ENCODE measurements at places on chromosomes 3 and 15.

DNA sequence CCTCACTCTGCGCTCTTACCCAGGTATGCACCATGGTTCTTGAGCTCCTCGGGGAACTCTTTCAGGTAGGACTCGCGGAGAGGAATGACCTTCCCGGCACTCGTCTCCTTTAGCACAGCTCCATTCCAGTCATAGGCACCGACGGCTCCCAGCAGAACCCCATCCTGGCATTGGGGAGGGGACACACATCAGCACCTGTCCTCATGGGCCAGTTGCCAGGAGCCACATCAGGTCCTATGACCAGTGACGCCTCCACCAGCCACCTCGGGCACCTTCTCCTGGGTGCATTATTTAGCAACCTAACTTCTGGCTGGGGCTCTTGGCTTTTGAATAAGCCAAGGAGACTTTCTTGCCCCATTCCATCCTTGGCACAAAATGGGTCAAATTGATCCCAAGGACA lies 61.9 kb downstream of the FEM1B start:
- no peak for DNase-seq

- peak; percentile 26 for DNase-seq
Observed at GRCh38 chr3:12395349-12396012, 88.8 kb upstream of the TSEN2 start.

DNA sequence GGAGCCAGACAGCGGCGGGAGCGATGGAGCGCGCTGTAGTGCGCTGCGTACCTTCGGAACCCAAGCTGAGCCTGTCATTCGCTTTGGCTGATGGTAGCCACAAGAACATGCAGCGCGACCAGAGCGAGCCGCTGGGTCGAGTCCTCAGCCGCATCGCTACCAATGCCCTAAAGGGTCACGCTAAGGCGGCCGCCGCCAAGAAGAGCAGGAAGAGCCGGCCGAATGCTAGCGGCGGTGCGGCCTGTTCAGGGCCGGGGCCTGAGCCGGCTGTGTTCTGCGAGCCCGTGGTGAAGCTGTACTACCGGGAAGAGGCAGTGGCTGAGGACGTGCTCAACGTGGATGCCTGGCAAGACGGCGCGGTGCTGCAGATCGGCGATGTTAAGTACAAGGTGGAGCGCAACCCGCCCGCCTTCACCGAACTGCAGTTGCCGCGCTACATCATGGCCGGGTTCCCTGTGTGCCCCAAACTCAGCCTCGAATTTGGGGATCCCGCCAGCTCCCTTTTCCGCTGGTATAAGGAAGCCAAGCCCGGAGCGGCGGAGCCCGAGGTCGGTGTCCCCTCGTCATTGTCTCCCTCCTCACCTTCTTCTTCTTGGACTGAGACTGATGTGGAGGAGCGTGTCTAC lies 498 bp downstream of the PDE12 start:
- DNase-seq, result no peak

DNA sequence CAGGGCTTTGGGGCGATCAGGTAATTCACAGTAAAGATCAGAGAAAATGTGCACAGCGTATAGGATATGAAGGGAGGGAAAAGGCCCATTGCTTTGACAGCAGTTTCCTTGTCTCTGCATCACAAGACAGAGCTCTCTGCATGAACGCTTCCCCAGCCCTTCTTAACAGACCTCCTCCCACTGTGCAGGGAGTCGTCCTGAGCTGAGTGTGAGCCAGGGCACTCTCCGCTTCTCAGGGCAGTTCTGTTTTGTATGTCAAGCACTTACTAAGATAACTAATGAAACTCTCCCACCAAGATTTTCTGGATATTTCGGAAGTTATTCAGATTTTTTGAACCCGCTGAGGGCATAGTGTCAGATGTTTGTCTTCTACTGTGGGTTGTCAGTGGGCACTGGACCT lies 105.8 kb upstream of the C15orf61 start:
- DNase-seq, result no peak

GRCh38 chr3:132773071-132773619 lies 50.9 kb upstream of the NPHP3 start:
- no peak for DNase-seq

- DNase-seq, result no peak
Observed at GRCh38 chr3:20480786-20481365, 294.9 kb upstream of the SGO1 start.

GRCh38 chr15:52180851-52181450 lies 10.2 kb downstream of the GNB5 start:
- DNase-seq, result no peak
